ENCODE measurements at places on chromosomes 3 and 15.

GRCh38 chr15:96247621-96248305 is 82.7 kb upstream of the NR2F2 start:
- no peak for DNase-seq

GRCh38 chr3:159971311-159971710 is 17.3 kb upstream of the IL12A start:
- no peak for DNase-seq

DNA sequence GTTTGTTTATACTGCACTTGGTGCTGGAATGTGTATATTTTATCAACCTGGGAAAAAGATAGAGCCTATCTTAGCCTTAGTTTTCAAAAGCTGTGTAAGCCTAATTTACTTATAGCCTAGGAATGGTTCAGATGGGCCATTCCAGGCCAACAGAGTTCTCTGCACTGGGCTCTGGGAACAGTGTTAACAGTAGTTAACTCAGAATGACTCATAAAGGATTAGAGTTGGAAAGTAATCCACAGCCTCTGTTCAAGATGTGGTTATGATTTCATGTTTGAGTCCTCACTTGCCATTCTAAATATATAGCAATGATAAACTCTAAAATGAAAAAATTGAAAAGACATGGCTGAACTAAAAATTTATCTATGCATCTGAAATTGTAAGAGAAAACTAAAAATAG is 22.6 kb upstream of the PEX5L start:
- peak; percentile 4 for DNase-seq

- DNase-seq = no peak
Measured at GRCh38 chr3:114060906-114061655, 4.5 kb downstream of the QTRT2 start.

- no peak for DNase-seq
Measured at GRCh38 chr3:148092624-148093347, 604.9 kb upstream of the AGTR1 start.

DNA sequence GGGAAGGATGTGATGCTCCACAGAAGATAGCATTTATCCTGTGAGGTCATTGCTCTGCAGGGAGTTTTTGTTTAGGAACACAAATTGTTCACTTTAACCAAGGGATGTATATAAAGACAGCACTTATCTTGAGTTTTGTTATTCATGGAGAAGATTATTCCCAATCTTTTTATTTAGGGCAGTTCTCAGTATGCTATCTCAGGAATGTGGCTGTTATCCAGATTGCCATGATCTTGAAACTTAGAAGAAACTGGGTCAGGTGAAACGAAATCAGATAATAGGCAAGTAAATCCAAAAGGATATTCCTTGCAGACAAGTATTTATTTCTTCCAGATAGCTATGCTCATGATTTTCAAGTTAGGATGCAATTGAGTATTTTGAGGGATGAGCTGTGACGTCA is 19.3 kb upstream of the TMEM42 start:
- no peak for DNase-seq

- peak; percentile 70 for DNase-seq
Measured at GRCh38 chr3:179898024-179898423, 138.7 kb downstream of the PEX5L start.

GRCh38 chr3:143160437-143160836 is 40.9 kb downstream of the CHST2 start:
- DNase-seq = no peak

- no peak for DNase-seq
Measured at GRCh38 chr3:152058856-152059255, 185.4 kb downstream of the SUCNR1 start.

DNA sequence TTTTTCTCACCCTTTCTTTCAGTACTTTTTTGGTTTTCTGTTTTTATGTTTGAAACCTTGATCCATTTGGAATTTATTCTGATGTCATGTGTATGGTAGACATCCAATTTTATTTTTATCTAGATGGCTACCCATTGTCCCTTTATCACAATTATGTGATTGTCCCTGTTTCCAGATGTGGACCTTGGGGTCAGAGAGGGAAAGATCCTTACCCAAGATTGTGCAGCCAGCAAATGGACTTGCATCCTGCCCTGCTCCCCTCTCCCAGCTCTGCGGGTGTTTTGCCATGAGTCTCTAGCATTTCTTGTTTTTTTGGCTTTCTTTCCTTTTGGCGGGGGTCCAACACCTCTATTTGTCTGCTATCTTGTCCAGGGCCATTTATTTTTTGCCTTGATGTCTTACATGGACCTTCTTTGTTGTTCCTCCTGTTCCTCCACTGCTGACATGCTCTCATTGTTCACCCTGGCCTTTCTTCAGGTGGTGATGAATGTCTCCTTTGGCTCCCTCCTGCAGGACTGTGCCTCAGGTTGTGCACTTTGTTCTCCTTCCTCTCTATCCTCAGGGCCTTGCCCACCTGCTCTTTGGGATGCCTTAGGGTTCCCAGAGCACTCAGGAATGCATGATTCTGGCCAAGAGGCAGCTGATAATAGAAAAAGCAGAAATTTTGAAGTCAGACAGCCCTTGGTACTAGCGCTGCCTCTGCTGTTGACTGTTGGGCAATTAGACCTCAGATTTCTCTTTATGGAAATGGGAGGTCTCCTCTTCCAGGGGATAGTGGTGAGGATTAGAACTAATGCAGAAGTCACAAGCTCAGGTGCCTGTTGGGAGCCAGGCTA is 84.3 kb downstream of the EEFSEC start:
- DNase-seq = no peak

DNA sequence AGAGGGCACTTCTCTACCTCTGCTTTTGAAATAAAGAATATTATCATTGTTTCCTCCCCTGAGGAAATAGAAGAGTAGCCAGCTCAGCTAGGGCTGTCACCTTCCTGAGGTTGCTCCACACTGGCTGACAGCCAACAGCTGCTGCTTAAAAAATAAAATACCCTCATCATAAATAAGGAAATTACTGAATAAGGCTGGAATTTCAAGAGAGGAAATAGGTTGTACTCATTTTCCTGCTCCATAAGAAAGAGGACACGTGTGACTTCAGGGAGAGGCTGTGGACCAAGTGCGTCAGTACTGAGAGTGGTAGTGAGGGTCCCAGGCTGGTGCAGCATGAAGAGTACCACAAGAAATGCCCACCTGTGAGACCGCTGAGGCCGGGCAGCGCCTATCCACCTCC is 8.1 kb upstream of the C2CD4B start:
- DNase-seq = peak; percentile 1

DNA sequence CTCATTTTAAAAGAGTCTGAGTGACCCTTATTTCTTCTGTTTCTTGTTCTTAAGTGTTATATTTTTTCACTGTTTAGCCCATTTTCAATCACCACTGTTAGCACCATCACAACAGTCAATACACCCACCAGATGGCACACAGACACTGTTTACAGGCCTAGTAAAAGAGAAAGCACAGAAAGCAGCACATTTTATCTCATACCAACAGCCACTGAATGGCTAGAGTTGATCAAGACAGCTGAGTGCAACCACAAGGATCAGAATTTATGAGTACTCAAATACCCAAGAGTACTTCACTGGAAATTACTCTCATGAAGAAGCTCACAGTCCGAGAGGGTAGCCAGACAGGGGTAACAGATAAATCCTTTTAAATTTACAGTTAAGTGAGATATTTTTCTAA is 127.0 kb downstream of the TFDP2 start:
- peak; percentile 39 for DNase-seq

GRCh38 chr3:55555873-55556618 is 68.9 kb upstream of the WNT5A start:
- DNase-seq = no peak

DNA sequence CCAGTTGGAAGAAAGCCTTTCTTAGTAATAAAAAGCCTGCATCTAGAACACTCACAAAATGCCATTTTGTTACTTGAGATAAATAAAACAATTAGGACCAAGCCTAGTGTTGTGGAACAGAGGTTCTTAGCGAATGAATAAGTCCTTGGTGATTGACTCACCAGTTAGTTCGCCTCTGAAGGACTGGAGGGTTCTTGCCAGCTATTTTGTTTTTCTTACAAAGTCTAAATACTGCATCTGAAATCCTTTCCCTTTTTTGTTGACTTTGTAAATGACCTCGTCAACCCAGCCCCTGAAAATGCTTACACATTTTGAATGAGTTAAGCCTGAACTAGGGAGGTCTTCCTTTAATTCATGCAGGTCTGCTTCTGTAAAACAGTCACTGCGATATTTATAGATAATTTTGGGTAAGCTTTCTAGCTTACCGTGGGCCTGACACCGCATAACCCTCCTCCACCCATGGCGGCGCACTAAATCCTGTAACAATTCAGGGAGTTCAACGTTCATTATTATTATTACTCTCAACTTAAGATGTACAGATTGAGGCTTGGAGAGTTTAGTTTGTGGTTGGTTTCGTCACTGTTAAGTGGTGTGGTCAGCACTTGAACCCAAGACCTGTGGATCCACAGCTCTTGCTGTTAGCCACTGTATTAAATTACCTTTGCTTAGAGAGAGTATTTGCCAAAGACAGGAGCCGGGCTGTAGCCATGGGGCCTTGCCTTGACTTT is 45.0 kb upstream of the SACM1L start:
- no peak for DNase-seq

DNA sequence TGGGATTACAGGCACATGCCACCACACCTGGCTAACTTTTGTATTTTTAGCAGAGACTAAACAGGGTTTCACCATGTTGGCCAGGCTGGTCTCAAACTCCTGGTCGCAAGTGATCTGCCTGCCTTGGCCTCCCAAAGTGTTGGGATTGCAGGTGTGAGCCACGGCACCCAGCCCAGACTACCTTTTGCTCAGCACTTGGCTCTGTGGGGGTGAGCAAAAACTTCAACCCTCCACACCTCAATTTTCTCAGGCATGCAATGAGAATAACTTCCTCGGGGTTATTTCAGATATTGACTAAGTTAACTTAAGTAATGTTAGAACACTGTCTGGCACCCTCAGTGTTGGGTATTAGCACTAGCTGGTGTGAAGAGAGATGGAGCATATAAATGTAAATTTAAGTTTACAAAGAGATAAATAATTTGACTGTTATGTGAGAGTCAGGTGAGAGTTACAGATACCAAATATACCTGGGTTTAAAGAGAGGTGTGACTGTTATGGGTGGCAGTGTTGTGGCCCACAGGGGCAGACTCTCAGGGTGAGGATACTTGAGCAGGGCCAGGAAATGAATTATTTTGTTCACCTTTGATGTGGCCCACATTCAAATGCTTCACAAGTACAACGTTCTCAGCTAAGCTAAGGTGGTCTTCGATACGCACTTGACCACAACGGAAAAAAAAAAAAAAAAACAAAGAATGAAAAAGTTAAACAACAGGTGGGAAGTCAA is 29.0 kb downstream of the CPOX start:
- DNase-seq = no peak

- DNase-seq = peak; percentile 64
Measured at GRCh38 chr15:41971895-41972252, 483 bp downstream of the EHD4 start.

DNA sequence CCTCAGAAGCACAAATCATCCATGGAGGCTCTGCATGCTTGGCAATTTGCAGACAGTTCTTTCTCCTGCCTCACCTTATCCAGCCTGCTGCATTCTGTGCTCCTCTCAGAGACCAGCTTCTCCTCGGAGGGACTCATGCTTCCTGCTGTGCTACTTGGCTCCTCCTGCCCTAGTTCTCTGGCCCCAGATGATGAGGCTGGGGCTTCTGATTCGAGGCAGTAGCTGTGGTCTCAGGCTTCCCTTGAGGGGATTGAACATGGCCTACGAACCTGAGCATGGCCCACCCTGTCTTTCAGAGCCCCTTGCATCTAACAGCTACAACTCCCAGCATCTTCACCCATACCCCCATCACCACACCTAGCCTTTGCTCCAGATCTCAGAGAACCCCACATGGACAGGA is 6.7 kb downstream of the VIPR1 start:
- DNase-seq = no peak
